ENCODE measurements at places on chromosomes 16 and 17.
A peak's percentile ranks its signal among the peaks of the same experiment; 100 is the strongest.

DNA sequence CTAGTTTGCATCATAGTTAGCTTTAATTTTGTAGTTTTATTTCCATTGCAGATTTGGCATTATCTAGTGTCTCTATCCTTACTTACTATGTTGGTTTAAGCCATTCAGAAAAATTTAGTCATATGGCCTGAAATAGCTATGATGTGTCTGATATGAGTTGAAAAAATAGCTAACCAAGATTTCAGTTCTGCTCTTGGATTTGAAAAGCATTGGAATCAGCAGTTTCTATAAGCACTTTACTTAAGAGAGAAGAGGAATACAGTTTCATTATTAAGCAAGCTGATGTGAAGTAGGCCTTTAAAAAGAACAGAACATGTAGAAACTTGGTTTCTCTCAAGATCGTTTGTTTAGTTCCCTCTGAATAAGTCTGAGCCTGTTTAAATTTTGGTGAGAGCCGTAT is 25.9 kb downstream of the LPCAT2 start:
- no peak for DNase-seq

DNA sequence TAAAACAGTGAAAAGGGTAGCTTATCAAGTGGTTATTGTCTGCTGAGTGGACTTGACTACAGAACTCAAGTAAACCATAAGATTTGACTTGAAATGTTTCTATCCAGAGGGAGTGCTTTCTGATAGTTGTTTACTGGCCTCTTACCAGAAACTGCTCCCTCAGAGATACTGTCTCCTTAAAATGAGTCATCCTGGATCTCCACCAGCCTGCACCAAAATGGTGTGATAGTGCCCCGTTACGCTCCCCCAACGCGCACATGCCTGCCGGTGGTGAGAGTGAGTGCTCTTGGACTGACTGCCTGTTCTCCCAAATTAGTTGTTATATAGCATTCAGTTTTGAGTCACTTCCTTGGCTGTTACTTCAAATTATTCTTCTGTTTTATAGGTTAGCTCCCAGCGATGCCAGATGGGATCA is 22.9 kb downstream of the PRCD start:
- no peak for DNase-seq

DNA sequence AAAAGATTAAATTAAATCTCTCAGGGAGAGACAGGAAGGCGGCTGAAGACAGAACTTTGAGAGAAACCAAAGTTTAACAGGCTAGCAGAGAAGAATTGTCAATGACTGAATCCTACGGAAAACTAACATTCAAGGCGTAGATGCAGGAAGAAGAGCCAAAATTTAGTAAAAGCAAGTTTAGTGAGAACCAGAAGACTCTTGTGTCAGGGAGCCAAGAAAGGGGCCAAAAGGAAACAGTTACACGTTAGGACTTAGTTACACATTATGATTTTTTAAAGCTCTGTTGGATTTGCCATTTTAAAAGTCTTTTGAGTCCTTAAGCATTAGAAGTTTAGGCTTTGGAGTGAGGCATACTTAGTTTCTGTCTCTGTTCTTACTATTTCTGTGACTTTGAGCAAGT is 164.6 kb downstream of the CHD9 start:
- DNase-seq: no peak

GRCh38 chr17:28970879-28971278 is 19.6 kb upstream of the PHF12 start:
- DNase-seq: no peak

DNA sequence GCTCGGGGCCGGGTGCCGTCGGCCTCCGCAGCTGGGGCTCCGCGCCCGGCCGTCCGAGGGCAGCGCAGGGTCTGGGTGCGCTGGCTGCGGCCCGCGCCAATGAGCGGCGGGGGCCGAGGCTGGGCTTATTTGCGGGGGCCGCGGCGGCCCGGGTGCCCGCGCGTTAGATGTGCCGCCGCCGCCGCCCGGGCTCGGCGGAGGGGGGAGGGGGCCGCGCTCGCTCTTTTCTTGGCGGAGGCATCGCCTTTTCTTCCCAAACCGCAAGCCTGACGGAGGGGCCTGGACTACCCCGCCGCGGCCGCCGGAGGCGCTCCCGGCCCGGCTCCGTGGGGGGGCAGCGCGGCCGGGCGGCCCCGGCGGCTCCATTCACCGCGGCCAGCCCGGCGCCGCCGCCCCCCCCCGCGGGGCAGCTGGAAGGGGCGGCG is at the start of gene NOTUM:
Gene NOTUM, minus strand, starts transcription at position 101 of the 425 bp plus-strand sequence. CDS start 278 bp downstream, outside the sequence.
- DNase-seq: peak; percentile 11

- DNase-seq: no peak
Observed at GRCh38 chr17:19867079-19867328, 732 bp downstream of the ULK2 start.

- no peak for DNase-seq
Observed at GRCh38 chr17:34114174-34114573, 140.9 kb upstream of the CCL2 start.

DNA sequence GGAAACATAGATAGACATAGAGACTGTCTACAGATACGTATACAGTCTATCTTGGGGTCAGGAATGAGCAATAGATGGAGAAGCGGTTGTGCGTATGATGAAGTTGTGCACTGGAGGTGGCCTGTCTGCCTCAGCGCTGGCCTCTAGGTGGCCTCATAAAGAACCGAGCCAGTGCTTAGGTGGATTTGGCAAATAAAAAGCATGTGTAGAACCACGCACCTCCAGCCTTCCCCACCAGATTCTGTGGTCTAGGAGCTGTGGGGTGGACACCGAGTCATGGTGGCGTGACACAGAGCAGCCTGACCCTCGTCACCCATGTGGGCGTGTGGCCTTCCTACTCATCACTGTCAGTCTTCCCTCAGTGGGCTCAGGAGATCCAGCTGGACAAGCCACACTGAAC is 34.0 kb downstream of the PGS1 start:
- peak; percentile 41 for DNase-seq

DNA sequence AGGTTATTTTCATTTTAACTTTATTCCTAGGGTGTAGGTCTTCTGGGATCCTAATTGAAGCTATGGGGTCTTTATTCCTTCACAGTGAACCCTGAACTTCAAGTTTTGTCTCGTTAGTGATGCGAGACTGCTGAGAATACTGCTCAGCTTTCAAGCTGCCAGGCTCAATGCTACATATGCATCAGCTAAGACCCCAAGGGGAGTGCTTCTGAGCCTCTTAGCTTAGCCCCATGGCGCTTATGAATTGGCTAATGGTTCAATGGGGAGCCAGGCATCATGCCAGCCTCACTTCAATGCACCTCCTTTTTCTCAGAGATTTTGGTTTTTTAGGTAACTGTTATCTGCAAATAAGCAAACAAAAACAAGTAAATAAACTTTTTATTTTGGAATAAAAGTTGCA is 94.1 kb upstream of the SIAH1 start:
- no peak for DNase-seq

GRCh38 chr16:79717333-79718137 is 117.0 kb upstream of the MAF start:
- no peak for DNase-seq

GRCh38 chr17:5585836-5586521 is 1.7 kb upstream of the NLRP1 start:
- no peak for DNase-seq

GRCh38 chr17:41865596-41865893 is 322 bp upstream of the KLHL11 start:
- no peak for DNase-seq

- no peak for DNase-seq
Observed at GRCh38 chr17:63434951-63435571, 11.0 kb downstream of the CYB561 start.

DNA sequence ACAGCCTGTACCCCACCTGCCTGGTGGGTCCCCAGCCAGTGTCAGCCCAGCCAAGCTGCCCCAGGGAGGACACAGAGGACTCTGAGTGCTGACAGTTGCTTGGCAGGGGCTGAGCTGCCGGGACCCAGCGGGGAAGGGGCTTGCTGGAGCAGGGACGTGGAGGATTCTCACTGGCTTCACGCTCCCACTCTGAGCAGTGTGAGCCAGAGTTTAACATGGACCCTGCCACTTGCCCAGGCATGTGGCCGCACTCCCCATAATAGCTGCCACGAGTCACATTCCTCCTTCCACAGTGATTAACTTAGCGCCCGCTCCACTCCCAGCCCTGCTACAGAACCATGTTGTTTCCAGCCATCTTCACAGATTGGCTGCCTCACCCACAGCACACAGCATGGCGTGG is 31.2 kb downstream of the SREBF1 start:
- DNase-seq: no peak

GRCh38 chr16:70649300-70649699 is 2.9 kb downstream of the IL34 start:
- no peak for DNase-seq

- DNase-seq: no peak
Observed at GRCh38 chr16:85586380-85587104, 26.6 kb upstream of the GSE1 start.

GRCh38 chr17:19288453-19288852 is 51.3 kb downstream of the EPN2 start:
- DNase-seq: no peak

DNA sequence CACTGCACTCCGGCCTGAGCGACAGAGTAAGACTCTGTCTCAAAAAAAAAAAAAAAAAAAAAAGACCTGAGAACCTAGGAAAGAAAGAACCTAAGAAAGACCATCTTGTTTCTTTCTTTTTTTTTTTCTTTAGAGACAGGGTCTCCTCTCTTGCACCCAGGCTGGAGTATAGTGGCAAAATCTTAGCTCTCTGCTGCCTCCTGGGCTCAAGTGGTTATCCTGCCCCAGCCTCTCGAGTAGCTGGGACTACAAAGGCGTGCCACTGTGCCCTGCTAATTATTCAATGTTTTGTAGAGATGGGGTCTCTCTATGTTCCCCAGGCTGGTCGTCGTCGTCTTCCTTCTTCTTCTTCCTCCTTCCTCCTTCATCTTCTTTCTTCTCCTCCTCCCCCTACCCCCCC is 7.8 kb upstream of the BIRC5 start:
- no peak for DNase-seq

DNA sequence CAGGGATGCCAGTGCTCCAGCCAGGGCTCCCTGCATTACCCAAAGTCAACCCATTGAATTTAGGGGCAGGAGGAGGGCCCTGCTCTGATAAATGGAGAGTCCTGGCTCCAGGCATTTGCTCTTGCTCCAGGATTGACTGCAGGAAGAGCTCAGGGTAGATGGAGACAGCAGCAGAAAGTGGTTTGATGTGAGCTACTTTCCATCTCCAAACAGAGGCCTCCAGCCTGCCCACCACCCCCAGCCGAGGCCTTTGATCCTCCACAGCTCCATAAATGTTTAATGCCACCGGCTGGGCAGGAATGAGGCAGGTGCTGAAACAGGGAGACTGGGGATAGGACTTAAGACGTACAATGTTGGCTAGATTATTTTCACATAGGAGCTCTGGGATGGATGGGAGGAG is 4.3 kb upstream of the SEZ6 start:
- no peak for DNase-seq

- DNase-seq: no peak
Observed at GRCh38 chr17:55366020-55366481, 55.6 kb downstream of the MMD start.

- DNase-seq: no peak
Observed at GRCh38 chr16:79269211-79269863, 331.2 kb downstream of the MAF start.

GRCh38 chr16:27221576-27222248 is 18.4 kb downstream of the KDM8 start:
- no peak for DNase-seq

GRCh38 chr17:72967277-72967970 is 125.1 kb downstream of the SLC39A11 start:
- no peak for DNase-seq

DNA sequence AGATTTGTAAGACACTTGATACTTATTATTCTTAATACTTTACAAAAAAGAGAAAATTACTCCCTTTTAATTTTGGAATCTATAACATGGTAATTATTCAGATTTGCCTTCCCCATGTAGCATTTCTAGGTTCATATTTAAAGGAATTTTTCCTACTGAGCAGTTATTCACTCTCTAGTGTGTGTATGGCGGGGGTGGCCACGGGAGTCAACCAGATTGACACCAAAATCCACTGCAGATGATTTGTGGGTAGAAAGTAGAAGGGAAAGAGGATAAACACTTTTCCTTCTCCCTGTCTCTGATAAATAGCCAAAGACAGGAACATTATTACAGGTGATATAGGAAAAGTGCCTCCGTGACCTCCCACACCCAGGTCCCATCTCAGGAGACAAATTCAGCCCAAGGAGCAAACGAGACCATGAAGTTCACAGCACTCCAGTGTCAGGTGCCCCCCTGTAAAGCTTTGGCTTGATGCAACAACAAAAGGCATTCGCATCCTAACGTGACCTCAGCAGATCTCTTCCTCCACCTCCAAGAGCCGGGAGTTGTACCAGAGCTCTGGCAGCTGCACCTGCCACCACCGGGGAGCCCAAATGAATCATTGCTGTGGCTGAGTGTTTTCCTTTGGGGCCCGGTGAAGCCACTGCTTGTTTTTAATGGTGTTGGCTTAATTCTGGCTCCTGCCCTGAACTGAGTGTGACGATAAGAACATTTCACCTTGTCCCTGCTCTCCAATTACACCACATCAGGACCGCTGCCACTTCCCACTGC is 92.7 kb upstream of the NOL11 start:
- DNase-seq: peak; percentile 80

DNA sequence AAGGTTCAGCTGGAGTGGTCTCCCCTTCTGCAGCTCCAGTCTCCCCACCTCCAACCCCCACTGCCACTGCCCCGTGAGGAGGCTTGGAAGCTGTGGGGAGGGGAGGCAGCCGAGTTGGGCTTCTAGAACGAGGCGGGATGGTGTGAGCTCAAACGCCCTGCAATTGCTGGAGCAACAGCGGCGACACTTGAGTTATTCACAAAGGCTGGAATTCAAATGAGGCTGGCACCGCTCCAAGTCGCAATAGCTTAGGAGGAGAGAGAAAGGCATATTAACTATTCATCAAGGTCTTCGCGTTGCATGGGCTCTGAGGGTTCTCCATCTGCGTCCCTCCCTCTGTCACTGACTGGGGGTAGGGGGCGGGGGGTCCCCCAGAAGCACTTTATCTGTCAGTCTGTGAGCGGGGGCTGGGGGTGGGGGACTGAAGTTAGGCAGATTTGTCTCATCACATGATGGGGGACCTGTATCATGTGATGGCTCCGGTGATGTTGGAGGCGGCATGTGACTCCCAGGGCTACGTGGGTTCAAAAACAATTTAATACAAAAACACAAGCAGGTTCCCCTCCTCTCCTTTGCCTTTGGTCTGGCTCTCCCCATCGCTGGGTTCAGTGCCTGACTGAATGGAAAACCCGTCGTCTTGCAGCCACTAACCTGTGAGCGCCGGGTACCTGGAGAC is 70.5 kb downstream of the RBBP6 start:
- DNase-seq: peak; percentile 13
